Omental fat pad (tissue), 4 donors: ENCODE measurements at places on chromosomes 6 and 20. TPM values are rescaled to one million over a fixed set of nuclear protein-coding genes. Genes with fewer than 3 reads are reported as not detected.

The COX4I2 gene
- total RNA-seq, result 17.0 TPM

The TTK gene
- not detected for total RNA-seq

The WFDC5 gene
- not detected for total RNA-seq

The TFAP2C gene
- total RNA-seq, result 11.6 TPM

The TIAM2 gene
- total RNA-seq, result 10.6 TPM
